Heart right ventricle (tissue), 16 donors: ENCODE measurements at places on chromosomes 7 and 10.

GRCh38 chr7:100575746-100576383 is 2.2 kb upstream of the SAP25 start:
- DNase-seq: no peak

- no peak for DNase-seq
These were observed 201.7 kb upstream of the PTN start for GRCh38 chr7:137545059-137545716.

- no peak for DNase-seq
These were observed 163.9 kb downstream of the ST7 start for GRCh38 chr7:117117172-117117571.

- DNase-seq: no peak
These were observed 96.9 kb downstream of the TES start for GRCh38 chr7:116307253-116307652.

GRCh38 chr7:50793947-50794570 is 11.4 kb upstream of the GRB10 start:
- no peak for DNase-seq

DNA sequence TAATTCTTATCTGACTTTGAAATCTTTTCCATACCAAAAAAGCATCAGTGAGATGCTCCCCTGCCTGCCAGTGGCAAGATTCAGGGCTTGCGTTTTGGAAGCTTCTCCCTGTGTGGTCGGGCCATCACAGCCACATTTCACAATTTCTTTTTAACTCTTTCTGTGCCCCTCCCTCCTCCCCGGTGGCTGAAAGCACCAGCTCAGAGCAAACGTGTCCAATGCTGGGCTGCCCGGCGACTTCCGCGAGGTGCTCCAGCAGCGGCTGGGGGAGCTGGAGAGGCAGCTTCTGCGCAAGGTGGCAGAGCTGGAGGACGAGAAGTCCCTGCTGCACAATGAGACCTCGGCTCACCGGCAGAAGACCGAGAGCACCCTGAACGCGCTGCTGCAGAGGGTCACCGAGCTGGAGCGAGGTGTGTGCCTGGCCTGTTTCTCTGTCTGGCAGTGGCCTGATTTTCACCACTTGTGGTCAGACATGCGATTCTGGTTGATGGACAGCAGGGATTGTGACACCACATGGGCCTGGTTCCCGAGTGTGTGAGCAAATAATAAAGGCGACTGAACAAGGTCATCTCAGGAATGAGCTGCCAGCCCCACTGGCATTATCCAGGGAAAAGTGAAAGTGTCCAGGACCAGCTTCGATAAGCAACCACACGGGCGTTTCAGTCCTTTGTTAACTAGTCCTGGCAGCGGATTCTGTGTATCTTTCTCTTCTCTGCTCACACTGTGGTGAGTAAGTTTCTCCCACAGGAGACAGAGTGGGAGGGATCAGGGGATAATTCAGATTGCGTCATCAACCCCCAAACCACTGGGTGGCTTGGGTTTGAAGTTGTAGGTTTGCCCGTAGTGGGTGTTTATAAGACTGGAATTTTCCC is 2.6 kb downstream of the NPTX2 start:
- peak; percentile 40 for DNase-seq

- DNase-seq: no peak
These were observed 28.0 kb upstream of the CTTNBP2 start for GRCh38 chr7:117901089-117901797.

DNA sequence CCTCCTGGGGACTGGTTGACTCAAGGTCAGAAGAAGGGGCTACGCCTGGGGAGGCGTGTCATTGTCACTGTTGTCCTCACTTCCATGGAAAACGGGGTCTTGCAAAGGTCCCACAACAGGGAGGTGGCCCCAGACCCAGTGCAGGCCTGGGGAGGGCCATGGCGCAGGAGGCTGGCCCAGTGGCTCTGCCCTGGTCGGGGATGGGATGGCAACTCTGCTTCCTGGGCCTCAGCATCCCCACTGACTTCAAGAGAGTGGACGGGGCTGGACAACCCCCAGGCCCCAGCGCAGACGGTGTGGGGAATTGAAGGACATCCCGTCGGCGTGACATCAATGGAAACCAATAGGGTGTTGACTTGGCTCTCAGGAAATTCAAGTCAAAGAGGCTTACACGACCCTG is 35.2 kb downstream of the MICALL2 start:
- DNase-seq: no peak

GRCh38 chr10:97259119-97259518 is 33.3 kb downstream of the ARHGAP19 start:
- DNase-seq: no peak

- no peak for DNase-seq
These were observed 50.2 kb downstream of the LOXL4 start for GRCh38 chr10:98217801-98218200.

GRCh38 chr10:13099144-13099665 is 758 bp upstream of the OPTN start:
- peak; percentile 25 for DNase-seq
